ENCODE measurements at places on chromosomes 11 and 22.

- no peak for DNase-seq
Observed at GRCh38 chr11:77470504-77470903, 3.4 kb downstream of the PAK1 start.

- DNase-seq, result no peak
Observed at GRCh38 chr11:82539669-82540068, 194.0 kb downstream of the FAM181B start.

DNA sequence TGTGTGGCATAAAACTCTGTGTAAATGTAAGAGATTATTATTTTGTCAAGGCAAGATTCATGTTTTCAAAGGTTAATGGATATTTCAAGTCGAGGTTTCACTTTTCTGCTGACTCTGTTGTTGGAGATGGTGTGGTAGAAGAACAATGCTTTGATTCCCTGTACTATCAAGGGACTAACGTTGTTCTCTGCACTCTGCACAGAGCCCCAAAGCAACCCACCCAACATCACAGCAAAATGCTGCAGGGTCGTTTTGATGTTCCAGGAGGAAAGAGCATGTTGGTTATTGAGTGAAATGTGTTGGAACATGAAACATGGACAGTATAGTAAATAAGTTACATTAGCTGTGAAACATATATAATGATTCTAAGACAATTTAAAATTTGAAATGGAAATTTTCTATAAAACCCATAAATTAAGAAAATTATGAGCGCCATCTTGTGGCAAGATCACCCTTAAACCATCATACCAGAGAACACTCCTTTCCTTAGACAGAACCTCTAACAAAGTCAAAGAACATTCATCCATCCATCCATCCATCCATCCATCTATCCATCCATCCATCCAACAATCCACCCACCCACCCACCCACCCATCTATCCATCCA lies 164.4 kb upstream of the ZBED5 start:
- peak; percentile 15 for DNase-seq

DNA sequence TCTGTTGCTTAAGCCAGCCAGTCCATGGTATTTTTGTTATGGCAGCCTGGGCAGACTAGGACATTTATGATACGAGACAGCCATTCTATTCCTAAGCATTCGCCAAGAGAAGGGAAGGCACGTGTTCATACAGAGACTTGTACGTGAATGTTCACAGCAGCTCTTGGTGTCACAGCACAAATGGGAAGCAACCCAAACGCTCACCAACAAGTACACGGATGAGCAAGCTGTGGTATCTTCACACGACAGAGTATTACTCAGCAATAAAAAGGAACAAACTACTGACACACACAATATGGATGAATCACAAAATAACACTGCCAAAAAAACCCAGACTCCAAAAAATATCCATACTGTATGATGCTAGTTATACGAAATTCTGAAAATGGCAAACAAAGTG lies 85.1 kb downstream of the PHF21B start:
- no peak for DNase-seq

GRCh38 chr11:89293965-89294679 lies 116.4 kb downstream of the TYR start:
- no peak for DNase-seq

GRCh38 chr11:120392314-120392713 lies 56.1 kb downstream of the ARHGEF12 start:
- DNase-seq, result no peak

GRCh38 chr11:57588046-57588710 lies 9.3 kb upstream of the SERPING1 start:
- DNase-seq, result no peak

- DNase-seq, result peak; percentile 46
Observed at GRCh38 chr22:32528984-32529982, 54.7 kb downstream of the FBXO7 start.

DNA sequence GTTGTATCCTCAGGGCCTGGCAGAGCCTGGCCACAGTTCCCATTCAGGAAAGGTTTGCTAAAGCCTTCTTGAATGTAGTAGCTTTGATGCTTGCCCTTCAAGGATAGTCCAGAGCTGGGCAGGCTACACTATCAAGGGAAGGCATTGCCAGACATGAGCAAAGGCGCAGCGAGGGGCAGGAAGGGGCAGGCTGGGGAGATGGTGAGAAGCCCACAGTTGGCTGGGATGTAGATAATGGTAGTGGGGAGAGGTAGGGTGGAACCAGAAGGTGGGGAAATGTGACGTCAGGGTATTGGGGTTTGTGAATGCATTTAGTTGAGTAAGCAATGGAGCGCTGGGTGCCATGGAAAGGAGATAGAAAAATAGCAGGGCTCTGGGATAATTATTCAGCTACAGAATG lies 28.6 kb downstream of the LRRC32 start:
- DNase-seq, result no peak

- DNase-seq, result peak; percentile 8
Observed at GRCh38 chr11:64765851-64766665, 6.3 kb upstream of the PYGM start.

GRCh38 chr22:44463151-44463550 lies 34.9 kb downstream of the RTL6 start:
- DNase-seq, result no peak
